GM12892 (cell line): ENCODE measurements at places on chromosomes 11 and 22.
A peak's percentile ranks its signal among the peaks of the same experiment; 100 is the strongest.

DNA sequence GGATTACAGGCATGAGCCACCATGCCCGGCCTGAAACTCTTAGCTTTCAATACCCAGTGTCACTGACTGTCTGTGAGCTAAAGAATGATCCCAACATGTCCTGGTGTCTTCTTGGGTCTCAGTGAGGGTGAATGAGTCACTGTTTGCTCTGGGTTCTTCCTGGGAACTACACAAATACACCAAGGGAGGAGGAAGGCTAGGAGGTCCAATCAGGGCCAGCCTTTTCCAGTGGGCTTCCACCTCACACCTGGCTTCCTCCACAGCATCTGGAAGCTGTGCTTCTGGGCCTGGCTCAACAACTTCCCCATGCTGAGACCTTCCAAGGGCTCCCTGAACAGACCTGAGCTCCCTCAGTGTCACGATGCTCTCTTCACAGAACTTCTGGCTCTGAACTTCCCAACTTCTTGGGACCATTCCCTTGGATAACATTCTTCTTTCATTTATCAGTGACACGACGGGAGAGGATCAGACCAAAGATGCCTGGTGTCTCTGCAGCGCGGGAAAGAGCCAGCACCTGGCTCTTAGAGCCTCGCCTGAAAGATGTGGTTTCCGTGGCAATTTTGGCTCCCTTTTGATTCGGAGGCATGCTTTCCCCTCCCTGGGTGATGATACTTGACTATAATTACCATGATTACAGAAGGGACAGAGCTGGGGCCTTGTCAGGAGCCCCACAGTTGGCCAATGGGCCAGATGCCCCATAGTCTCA, 22.3 kb upstream of the CHRM4 start:
- no peak for DNase-seq

- peak; percentile 13 for DNase-seq
Observed at GRCh38 chr11:66850588-66851238, 6.2 kb upstream of the LRFN4 start.

- no peak for DNase-seq
Observed at GRCh38 chr11:61873588-61874376, 17.6 kb downstream of the FADS3 start.

DNA sequence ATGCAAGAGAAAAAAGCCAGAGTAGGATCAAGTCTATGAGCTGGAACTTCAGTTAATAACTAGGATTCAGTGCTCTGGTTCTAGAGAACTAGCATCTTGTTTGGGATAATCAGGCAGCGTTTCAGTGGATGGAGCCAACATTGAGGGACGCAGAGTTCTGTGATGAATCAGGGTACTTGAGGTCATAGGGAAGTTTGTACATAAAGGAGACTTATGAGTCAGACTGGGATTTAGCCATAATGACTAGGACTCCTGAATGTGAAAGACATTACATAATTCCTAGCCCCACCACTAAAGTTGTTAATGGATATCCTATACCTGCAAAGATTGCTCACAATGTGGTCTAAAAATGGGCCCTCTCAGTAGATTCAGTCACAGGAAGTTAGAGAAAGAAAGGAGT, 6.8 kb downstream of the SLN start:
- DNase-seq, result no peak

DNA sequence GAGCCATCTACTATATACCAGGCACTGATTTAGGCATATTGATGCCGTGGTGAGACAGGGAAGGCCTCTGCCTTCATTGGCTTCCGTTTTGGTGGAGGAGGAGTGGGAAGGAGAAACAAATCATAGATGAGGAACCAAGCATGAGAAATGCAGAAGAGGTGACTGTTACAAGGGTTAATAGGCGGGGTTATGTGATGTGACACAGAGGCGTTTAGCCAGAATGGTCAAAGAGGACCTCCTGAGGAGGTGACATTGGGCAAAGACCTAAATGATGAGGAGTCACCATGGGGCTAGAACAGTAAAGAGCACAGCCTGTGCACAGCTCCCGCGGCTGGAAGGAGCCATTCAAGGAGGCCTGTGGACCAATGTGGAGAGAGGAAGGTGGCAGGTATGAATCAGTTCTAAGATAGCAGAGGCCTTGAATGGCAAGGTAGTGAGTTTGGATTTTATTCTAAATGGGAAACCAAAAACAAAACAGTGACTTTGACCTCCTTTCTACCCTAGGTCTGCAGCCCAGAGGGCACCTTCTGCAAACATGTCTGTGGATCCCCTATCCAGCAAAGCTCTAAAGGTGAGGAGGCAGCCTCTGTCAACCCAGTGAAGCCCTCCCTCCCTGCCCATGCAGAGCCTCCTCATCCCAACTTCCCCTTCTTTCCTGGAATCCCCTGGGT, 11.7 kb downstream of the MAFF start:
- no peak for DNase-seq

DNA sequence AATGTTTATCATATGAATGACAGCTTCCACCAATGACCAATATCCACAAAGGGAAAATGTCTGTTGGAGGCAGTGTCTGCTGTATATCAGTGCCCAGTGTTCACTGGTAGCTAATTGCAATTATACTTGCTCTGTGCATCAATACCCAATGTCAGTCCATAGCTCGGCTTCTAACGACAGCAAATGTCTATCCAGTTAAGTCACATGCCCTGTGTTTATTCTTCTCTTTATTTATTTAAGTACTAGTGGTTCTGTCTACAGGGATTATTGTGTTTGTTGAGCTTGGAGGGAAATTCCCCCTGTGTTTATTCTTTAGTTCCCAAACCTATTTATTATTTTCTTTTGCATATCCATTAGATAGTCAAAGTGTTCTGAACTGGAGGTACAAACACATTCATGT, 18.6 kb downstream of the TSKU start:
- no peak for DNase-seq

GRCh38 chr11:30452114-30452513, 129.2 kb downstream of the ARL14EP start:
- no peak for DNase-seq

- DNase-seq, result no peak
Observed at GRCh38 chr11:65698205-65698604, 13.8 kb upstream of the KAT5 start.

DNA sequence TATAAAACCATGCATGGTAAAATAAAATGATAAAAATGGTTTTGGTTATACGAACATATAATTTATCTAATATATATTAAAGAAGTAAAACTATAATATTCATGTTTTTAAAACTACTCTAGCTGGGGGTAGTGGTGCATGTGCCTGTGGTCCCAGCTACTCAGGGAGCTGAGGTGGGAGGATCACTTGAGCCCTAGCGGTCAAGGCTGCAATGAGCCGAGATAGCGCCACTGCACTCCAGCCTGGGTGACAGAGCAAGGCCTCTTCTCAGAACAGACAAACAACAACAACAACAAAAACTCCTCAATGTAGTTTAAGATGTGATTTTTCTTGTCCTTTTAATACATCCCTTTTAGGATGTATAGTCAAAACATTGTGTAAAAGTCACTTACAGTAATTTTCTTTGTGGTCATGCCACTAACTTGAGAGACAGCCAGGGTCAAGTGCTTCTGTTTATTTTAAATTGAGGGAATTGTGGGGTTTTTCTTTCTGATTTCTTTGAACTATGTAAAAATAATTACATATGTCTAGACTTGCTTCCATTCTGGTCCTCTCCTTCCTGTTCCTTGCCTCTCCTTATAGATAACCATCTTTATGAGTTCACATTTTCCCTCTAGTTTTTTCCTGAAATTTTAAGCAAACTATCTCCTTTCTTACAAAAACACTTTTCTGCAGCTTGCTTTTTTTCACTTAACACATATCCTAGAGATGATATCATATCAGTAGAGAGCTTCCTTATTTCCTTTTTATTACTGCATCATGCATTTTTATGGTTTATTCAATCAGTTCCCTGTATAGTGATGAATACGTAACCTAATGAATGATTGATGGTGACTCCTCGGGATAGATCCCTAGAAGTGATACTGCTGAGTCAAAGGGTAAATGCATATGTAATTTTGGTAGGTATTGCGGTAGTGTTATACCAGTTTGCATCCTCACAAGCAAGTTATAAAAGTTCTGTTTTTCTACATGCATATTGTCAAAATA, 9.1 kb downstream of the OR2AT4 start:
- no peak for DNase-seq

GRCh38 chr11:90594658-90595057, 371.8 kb upstream of the CHORDC1 start:
- no peak for DNase-seq

- no peak for DNase-seq
Observed at GRCh38 chr11:126588630-126589491, 233.4 kb downstream of the ST3GAL4 start.

- no peak for DNase-seq
Observed at GRCh38 chr22:17815703-17816254, 41.5 kb upstream of the BID start.

DNA sequence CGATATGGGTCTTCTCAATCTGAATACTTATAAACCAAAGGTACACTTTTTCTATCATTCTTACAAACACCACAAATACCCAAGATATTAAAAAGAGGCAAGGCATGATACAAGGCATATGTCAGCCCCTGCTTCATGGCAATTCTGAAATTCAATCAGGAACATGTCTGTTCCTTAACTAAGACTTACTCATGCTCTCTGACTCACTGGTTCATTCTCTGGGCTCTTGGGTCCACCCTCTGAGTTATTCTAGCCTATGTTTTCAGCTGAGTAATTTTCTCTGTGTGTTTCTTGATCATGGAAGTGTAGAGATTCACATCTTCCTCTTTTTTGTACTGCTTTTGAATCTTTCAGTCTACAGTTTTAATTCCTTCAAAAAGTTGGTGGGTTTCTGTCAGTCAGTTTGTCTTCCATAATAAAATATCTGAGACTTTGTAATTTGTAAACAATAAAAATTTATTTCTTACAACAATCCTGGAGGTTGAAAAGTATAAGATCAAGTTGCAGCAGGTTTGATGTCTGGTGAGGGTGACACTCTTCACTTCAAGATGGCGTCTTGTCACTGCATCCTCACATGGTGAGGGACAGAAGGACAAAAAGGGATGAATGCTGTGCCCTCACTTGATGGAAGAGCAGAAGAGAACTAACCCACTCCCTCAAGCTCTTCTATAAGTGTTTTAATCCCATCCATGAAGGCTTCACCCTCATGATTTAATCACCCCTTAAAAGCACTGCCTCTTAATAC, 211.7 kb downstream of the FAM76B start:
- DNase-seq, result no peak

DNA sequence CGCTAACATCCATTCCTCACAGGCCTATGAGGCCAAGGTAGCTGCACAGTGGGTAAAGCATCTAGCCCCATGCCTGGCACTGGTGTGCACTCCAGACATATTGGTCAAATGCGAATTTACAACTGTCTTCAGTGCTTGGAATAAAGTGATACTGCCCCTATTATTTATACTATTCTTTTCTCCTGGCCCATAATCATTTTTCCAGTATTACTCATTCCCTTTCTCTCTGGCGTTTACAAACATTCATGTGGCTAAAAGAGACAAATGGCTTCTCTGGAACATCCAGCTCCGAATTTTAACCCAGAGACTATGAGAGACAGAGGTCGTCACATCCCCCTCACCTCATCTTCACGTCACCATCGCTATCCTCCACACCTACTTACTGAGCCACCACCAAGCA, 87.2 kb upstream of the PITPNB start:
- no peak for DNase-seq

DNA sequence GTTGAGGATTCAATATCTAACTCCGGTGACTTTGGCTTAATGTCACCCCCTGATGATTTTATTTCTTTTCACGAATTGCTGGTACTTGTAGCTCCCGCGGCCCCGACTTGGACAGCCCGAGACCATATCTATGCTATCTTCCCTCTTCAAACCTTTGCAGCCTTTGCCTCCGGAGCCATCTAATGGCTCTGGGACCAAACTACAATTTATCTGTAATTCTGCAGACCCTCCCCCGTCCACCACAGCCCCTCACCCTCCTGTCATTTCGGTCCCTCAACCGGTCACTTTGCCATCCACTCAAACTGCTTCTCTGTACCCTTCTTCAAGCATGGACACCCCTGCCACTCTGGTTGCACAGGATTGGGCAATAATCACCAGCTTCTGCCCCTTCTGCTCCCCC, 25.7 kb upstream of the ALDH3B2 start:
- DNase-seq, result no peak

GRCh38 chr22:43955040-43955882, at the start of gene SAMM50:
Gene SAMM50, plus strand, starts transcription at chr22:43955442. Its CDS starts 136 bp downstream, at chr22:43955578.
- peak; percentile 92 for DNase-seq

- DNase-seq, result no peak
Observed at GRCh38 chr22:31099386-31099785, 8.0 kb downstream of the SELENOM start.

DNA sequence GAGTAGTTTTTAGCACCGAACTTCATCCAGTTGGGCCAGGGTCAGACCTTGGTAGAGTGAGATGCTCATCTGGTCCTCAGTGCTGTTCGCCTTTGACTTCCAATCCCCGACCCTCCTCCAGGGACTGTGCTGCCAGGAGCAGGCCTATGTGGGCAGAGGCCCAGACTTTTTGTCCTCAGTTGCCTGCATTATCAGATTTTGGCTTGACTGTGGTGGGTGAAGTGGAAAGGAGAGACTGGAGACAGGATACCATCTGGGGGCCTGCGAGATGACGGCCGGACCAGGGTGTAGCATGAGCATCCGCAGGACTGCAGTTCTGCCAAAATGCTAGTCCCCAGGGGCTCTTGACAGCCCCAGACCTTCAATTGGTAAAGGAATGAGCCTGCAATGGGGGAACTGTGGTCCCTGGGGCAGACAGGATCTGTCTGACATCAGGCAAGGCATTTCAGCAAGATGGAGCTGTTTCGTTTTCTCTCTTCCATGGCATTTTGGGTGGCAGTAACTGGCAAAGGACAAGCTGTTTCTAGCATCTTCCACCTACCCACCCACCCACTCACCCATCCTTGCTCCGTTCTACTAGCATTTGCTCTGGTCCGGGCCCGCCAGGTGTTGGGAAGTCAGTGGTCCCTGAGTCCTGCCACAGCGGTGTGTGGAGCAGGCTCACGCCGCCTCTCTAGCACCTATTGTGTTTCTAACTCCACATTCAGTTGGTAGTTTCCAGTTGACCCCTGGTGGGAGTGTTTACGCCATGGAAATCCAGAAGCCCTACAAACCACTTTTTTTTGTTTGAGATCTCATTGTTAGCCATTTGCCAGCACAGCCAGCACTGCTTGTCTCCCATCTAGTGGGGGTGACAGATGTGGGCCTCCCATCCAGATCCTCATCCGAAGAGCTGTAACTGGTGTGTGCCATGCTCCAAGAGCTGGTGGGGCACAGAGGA, 53.5 kb downstream of the OTOG start:
- DNase-seq, result no peak

DNA sequence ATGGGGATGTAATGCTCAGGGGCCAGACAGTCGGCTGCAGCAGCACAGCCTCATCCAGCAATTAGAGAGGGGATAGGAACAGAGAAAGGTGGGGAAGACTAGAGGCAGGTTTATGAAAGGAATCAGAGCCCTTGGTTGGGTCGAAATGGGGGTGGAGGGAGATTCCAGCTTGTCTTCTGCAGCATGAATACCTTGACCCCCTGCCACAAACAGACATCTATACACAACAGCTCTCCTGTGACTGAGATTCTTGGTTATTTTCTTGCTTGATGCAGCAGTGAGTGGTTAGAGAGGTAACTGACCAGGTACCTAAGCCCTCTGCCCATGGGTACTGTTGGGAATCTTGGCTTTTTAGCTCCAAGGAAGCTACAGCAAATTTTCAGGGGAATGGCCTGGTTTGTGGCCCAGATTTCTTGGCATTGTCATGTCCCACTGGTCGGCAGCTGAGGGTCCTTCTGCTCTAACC, at the start of gene TRIM49D1:
TSS of gene TRIM49D1 (minus strand) at position 51 of the 466 bp plus-strand sequence. CDS start 4,535 bp downstream, outside the sequence.
- DNase-seq, result no peak
